ENCODE measurements at places on chromosomes 1 and 21. TPM values are rescaled to one million over a fixed set of nuclear protein-coding genes. Genes with fewer than 3 reads are reported as not detected.

Gene AMY1C
- total RNA-seq: not detected

Gene SYT14
- 1.8 TPM for total RNA-seq

Gene AMPD1
- not detected for total RNA-seq

Gene FCGR3A
- not detected for total RNA-seq

Gene AMY1A
- total RNA-seq: not detected

Gene LORICRIN
- total RNA-seq: not detected

Gene DNASE2B
- total RNA-seq: not detected

Gene CAPZA1
- 390 TPM for total RNA-seq

Gene RYR2
- total RNA-seq: not detected

Gene PLEKHN1
- total RNA-seq: 4.9 TPM

Gene DAB1
- not detected for total RNA-seq

Gene TRIM58
- total RNA-seq: 2.7 TPM

Gene ALPL
- total RNA-seq: 1.4 TPM

Gene HTR1D
- 4.0 TPM for total RNA-seq

Gene KRTAP12-4
- not detected for total RNA-seq

Gene CCDC185
- not detected for total RNA-seq
